ENCODE measurements at places on chromosomes 12 and 14.

GRCh38 chr14:89614009-89614691, 197.1 kb upstream of the FOXN3 start:
- DNase-seq: no peak

DNA sequence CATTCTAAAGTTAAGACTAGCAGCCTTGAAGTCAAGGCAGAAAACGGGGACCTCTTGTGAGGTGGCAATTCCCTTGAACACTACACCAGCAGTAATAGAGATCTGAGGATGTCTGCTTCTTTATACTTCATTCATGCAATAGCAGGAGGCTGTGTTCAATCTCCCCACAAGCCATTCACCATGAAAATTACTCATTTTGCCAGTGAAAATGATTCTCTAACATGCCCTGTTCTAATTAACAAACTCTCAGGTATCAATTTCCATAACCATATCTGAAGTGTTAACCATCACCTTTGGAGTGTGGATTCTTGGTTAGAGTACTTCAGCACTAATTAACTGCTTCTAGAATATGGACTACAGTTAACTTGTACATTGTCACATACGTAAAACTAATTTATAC, 3.4 kb upstream of the GLIPR1 start:
- DNase-seq: no peak

GRCh38 chr12:132061641-132062430, 82.3 kb downstream of the DDX51 start:
- DNase-seq: no peak

- no peak for DNase-seq
Observed at GRCh38 chr14:67441256-67441655, 29.3 kb upstream of the PLEK2 start.

DNA sequence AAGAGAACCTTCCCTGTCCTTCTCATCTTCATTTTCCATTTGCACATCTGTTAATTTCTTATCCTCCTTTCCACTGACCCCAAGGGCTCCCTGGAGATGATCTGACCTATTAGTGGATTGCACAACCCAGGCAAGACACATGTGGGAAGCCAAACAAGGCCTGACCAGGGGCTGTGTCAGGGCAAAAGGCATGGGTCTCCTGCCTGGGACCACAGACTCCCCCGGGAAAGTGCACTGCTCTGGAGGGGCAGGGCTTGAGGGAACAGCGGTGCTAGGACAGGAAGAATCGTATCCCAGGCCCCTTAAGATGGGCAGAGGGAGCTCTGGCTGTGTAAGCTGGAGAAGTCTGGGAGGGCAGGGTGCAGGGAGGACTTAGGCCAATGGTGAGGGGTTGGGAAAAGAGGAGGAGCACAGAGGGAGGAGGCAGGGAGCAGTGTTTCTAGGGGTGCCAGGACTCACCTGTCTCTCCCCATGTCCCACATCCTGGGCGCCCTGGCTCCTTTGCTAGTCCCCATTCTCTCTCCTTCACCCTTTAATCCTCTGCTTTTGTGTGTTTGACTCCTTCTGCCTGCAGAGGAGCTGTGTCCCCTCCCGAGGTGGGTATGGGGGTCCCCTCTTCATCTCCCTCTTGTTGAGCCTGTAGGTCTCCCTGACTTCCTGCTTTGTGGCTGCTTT, 25.3 kb downstream of the PLEKHG3 start:
- DNase-seq: no peak

- DNase-seq: peak; percentile 33
Observed at GRCh38 chr14:76267322-76268046, 108.5 kb upstream of the ESRRB start.

DNA sequence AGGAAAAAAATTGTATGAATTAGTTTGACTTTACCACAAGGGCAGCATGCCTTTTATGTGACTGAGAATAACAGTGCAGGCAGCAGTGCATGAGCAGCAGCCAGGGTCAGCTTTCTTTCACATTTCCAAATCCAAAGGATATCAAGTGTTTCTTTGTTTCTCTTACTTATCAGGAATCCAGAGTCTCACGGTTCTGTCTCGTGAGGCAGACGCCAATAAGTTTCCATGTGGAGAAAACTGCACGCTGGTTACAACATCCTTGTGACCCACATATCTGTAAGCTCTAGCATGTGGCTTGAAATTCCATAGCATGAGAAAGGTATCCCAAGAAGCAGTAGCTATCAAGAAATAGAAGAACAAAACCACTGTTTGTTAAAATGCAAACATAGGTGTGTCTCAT, 27.6 kb downstream of the GALNT4 start:
- no peak for DNase-seq

DNA sequence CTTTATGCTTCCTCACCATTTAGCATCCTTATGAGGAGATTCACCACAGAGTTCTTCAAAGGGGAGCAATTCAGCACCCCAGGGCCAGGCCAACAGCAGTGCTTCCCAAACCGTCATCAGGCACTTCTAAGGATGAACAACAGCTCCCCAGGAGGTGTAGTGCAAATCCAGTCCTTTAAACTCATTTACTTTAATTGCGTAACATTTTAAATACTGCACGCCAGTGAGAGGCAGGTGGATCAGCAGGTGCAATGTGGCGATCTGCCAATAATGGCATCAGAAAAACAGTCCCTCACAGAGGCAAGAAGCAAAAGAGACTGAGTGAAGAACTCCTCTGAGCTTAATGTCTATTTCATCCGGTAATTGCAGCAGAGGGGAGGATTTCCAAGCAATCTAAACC, 770.9 kb upstream of the FOXG1 start:
- peak; percentile 98 for DNase-seq

Data from DMS79 (cell line).